ENCODE measurements at places on chromosomes 16 and 17. TPM values are rescaled to one million over a fixed set of nuclear protein-coding genes. Genes with fewer than 3 reads are reported as not detected.

The LRRC59 gene
- 56.4 TPM for polyA plus RNA-seq

GRCh38 chr16:50550866-50551641 is 2.9 kb downstream of the NKD1 start:
- DNase-seq, result no peak

The DEXI gene
- polyA plus RNA-seq, result 48.6 TPM

The CXCL16 gene
- 18.4 TPM for polyA plus RNA-seq

GRCh38 chr17:82281502-82282238 is 8.2 kb upstream of the CSNK1D start:
- DNase-seq, result peak; percentile 84

GRCh38 chr16:4231367-4231766 is 10.5 kb downstream of the SRL start:
- DNase-seq, result no peak

The KRTAP9-2 gene
- not detected for polyA plus RNA-seq

DNA sequence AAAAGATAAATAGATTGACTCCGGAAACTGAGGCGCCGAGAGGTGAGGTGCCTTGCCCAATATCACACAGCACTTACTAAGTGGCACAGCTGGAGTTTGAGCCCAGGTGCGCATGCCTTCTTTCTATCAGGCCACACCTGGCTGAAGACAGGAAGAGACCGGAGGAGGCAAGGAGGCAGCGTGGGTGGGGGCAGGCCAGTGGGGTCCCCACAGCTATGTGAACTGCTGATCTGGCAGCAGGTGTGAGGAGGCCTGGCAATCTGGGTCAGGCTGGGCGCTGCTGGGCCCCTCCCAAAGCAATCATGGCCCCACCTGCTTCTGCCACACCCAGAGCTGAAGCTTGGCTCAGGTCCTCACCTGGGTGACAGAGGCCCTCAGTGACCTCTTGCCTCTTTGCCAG is 1.9 kb upstream of the GDPD3 start:
- DNase-seq, result peak; percentile 59

The CDRT15L2 gene
- not detected for polyA plus RNA-seq

The SCGB1C2 gene
- polyA plus RNA-seq, result not detected

The FBXW10 gene
- 0.84 TPM for polyA plus RNA-seq

DNA sequence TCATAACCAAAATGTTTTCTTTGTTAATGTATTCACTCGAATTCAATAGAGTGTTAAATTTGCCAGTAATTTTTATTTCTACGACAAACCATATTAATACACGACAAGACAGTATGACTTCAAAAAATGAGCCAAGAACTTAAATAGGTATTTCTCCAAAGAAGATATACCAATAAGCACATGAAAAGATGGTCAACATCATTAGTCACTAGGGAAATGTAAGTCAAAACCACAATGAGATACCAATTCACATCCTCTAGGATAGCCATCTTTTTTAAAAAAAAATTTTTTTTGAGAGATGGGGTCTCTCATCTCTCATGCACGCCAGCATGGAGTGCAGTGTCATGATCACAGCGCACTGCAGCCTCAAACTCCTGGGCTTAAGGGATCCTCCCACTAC is 5.0 kb upstream of the MEIOC start:
- DNase-seq, result no peak

The LMF1 gene
- polyA plus RNA-seq, result 21.3 TPM

The TNFRSF12A gene
- 3.4 TPM for polyA plus RNA-seq

- DNase-seq, result no peak
Observed at GRCh38 chr17:50048146-50048720, 7.7 kb upstream of the ITGA3 start.

DNA sequence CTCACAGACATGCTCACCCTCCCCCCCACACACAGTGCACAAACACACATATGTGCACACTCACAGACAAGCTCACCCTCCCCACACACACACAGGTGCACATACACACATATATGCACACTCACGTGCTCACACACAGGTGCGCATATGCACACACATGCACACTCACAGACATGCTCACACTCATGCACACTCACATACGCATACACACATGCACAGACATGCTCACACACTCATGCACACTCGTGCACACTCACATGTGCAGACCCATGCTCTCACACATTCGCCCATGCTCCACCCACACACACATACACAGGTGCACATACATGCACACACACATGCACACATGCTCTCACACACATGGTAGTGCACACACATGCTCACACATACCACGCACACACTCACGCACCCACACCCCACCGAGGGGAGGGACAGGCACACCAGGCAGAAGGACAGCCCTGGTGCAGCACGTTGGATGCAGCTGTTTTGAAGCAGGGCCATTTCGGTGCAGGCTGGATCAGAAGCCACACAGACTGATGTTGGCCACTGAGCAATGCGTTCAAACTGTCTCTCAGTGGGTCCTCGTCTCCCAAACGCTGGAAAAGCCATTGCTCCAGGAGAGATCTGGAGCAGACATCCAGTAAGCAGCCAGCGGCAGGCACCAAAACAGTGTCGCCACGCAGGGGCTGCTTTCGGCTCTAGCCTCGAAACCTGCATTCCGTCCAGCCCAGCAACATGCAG is 86.2 kb upstream of the ZNF469 start:
- no peak for DNase-seq

DNA sequence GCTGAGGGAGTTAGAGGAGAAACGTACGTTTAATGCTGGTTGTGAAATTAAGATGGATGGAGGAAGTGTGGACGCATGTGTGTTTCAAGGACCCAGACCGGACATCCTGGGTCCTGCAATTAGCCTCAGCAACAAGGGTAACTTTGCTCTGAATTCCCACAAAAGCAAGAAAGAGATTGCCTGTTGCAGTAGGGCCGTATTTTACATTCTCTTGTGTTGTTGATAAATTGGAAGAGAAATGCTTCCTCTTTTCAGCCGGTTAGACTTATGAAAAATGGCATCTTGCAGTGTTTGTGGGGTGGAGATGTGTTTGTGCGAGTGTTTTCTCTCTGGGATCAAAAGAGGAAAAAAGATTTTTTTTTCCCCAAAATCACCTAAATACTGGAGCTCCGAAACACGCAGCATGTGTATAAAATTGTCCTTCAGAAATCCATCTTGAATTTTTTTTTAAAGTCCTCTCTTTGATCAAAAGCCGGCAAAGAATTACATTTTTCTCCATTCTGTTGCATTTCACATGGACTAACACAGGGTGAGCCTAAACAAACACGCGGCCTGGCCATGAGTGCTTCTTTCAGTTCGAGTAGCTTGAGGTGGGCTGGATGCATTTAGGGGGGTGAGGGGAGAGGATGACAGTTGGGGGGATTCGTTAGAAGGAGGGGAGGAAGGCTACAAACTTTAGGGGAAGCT is 251.6 kb downstream of the C16orf95 start:
- no peak for DNase-seq

- DNase-seq, result no peak
Observed at GRCh38 chr16:51030516-51030915, 120.6 kb downstream of the SALL1 start.

The C17orf107 gene
- 0.63 TPM for polyA plus RNA-seq

- DNase-seq, result no peak
Observed at GRCh38 chr16:19959736-19960135, 75.1 kb upstream of the GPRC5B start.

- DNase-seq, result no peak
Observed at GRCh38 chr16:22232277-22233036, 26.4 kb downstream of the EEF2K start.

DNA sequence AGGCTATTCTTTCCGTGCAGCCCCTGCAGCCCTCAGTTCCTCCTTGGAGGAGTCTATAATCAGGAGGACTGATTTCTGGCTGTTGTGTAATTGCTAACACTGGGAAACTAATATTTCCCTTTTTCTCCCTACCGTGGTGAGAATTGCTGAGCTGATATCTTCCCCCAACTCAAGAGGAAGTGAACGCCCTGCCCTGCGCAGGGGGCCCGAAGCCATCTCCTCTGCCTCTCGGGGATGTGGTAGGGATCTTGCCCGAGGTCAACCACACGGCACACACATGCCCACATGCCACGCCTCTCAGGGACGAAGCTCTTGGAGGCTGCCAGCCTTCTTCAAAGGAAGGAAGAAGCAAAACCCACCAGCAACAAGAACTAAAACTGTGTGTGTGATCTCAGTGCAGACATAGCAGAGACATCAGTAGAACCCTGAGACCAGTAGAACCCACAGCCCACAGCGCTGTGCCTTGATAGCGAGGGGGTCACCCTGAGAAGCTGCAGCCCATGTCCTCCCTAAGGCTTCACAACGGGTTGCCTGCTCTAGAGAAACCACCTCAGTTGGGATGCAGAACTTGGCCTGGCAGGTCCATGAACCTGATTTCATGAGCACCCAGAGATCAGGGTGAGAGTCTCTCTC is 8.9 kb upstream of the ULK2 start:
- peak; percentile 87 for DNase-seq

The SOX8 gene
- polyA plus RNA-seq, result 2.2 TPM

DNA sequence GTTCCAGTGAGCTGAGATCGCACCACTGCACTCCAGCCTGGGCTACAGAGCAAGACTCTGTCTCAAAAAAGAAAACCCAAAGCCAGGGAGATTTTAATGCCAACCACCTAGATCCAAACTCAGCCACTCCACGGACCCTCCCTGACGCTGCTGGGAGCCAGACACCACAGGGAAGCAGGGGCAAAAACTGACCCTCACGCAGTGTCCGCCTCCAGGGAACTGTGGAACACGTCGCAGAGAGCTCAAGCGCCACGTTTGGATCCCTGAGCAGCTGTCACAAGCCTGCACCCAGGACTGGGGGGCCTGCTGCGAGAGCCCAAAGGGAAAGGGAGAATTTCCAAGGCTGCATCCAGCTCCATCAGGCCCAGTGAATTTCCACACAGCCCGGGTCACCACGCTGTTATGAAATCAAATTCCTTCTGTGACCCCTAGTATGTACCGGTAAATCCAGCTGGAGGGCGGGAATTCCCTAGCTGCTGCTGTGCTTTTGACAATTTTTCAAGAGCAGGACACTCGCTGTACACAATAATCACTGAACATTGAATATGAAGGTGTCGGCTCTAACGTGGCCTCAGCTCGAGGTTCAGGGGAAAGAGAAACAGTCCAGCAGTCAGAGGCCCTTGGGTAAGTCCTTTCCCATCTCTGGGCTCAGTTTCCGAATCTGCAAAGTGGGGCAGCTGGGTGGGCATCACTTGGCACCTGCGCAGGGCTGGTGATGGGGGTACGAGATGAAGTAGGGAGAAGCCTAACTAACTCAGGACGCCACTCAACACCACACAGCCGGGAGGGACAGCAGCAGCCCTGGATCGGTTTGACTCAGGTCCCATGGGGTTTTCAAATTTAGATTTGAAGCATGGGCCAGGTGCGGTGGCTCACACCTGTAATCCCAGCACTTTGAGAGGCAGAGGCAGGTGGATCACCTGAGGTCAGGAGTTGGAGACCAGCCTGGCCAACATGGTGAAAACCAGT is 8.6 kb downstream of the CARHSP1 start:
- DNase-seq, result peak; percentile 34

The TNS4 gene
- 0.17 TPM for polyA plus RNA-seq

DNA sequence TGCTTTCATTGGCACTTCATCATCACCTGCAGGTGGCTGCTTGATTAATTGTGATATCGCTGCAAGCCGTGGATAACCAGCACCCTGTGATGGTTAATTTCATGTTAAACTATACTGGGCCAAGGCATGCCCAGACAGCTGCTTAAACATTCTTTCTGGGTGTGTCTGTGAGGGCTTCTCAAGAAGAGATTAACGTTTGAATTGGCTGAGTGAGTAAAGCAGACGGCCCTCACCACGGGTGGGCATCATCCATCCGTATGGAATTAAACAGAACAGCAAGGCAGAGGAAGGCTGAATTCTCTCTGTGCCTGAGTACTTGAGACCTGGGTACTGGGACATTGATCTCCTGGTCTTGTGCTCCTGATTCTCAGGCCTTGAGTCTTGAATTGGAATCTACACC is 7.1 kb upstream of the ZNF213 start:
- DNase-seq, result no peak

The LPO gene
- 0.14 TPM for polyA plus RNA-seq

The WFIKKN1 gene
- 0.30 TPM for polyA plus RNA-seq

GRCh38 chr17:72771734-72772133 is 320.8 kb downstream of the SLC39A11 start:
- DNase-seq, result no peak

DNA sequence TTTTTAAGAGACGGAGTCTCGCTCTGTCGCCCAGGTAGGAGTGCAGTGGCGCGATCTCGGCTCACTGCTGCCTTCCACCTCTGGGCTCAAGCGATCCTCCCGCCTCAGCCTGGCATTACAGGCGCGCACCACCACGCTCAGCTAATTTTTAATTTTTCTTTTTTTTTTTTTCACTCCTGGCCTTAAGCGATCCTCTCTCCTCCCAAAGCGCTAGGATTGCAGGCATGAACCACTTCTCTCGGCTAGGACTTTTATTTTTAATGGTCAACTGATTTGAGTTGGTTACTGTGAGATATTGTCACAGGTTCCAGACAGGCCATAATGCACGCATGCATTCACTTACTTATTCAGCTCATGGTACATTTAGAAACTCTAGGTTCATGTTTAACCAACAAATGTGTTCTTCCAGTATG is 888 bp downstream of the PIGW start:
- DNase-seq, result no peak
